ENCODE measurements at places on chromosomes 5 and 9.

- DNase-seq: no peak
These were observed 813 bp upstream of the SLU7 start for GRCh38 chr5:160419458-160420330.

- no peak for DNase-seq
These were observed 218.6 kb downstream of the AUH start for GRCh38 chr9:91143162-91143561.

DNA sequence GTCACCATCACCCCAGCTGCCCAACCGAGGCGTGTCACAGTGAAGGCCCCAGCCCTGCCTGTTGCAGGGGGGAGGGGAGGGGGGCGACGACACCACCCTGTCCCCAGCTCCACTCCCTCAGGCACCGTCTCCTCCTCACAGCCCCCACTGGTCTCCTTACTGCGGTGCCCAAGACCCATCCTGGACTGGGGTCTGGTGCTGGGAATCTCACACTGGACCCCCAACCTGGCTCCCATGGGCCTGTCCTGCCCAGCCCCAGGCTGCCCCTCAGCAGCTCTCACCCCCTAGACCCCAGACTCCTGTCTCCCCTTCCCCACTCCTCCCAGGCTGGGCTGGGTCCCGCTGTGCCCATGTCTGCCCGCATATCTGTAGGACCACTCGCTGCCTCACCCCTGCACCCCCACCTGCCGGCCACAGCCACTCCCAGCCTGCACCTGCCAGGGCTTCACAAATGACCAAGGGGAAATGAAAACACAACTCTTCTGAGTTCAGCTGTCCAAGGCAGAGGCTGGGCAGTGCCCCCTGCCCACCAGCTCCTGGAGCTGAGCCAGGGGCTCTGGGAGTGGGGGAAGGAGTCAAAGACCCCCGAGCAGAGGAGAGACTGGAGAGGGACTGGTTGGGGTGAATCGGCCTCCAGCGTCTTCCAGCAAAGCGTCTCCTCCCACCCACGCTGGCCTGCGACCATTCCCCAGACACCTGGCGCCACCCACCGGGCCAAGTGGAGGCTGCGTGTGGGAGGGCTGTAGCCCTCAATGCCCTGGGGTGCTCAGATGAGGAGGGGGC, 32.6 kb upstream of the EGFL7 start:
- DNase-seq: peak; percentile 90

- DNase-seq: no peak
These were observed 52.2 kb upstream of the MAP3K1 start for GRCh38 chr5:56763182-56763581.

DNA sequence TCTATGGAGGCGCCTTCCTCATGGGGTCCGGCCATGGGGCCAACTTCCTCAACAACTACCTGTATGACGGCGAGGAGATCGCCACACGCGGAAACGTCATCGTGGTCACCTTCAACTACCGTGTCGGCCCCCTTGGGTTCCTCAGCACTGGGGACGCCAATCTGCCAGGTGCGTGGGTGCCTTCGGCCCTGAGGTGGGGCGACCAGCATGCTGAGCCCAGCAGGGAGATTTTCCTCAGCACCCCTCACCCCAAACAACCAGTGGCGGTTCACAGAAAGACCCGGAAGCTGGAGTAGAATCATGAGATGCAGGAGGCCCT, 3.2 kb downstream of the CEL start:
- DNase-seq: no peak

- no peak for DNase-seq
These were observed 221.6 kb downstream of the PARP8 start for GRCh38 chr5:50887889-50888633.

DNA sequence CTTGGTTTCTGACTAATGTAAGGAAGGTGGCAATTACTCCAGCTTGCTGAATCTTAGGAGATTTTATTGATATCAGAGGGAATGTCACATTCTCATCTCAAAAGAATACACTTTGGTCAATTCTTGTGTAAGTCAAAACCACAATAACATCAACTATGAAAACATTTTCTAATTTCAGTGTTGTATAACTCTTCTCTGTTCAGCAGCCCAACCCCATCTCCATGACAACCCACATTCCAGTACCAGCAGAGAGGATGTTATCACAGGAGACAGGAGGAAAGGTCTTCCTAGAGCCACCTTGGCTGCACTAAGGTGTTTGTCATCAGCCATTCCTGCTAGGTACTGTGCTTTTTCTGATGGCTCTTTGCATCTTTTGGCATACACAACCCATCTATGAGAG, 529.1 kb upstream of the BRINP1 start:
- DNase-seq: no peak

DNA sequence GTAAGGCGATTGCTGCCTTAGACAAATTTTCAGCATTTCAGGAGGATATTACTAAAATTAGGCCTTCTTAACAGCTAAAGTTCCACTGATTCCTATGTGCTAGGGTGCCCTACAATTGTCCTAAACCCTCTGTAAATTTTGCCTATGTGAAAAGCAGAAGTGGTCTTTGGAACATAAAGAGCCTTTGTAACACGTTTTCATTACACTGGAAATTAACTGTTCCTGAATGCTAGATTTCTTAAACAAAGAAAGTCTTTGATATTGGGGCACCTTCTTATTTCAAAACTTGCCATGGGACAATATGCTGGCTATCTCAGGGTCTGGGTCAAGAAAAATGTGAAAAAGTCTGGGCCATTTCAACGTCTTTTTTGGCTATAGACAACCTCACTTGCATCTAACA, 60.4 kb upstream of the MOCS2 start:
- DNase-seq: no peak

DNA sequence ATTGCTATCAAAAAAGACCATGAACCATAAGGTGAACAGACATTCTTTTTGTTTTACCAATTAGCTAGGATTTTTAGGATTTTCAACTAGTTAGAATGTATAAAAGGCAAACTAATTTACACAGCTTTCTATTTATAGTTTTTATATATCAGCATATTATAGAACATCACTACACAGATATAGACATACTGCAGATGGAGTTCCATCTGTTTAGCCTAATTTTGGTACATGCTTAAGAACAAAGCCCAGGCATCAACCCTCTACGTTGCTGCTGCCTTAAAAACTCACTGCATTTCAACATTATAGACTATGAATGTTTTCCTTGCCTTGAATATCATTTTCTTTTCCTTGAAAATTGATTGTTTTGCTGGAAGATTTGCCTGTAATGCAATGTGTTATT, 2227.5 kb upstream of the C9orf72 start:
- DNase-seq: no peak

- no peak for DNase-seq
These were observed 32.7 kb downstream of the PKD2L2 start for GRCh38 chr5:137921931-137922330.

DNA sequence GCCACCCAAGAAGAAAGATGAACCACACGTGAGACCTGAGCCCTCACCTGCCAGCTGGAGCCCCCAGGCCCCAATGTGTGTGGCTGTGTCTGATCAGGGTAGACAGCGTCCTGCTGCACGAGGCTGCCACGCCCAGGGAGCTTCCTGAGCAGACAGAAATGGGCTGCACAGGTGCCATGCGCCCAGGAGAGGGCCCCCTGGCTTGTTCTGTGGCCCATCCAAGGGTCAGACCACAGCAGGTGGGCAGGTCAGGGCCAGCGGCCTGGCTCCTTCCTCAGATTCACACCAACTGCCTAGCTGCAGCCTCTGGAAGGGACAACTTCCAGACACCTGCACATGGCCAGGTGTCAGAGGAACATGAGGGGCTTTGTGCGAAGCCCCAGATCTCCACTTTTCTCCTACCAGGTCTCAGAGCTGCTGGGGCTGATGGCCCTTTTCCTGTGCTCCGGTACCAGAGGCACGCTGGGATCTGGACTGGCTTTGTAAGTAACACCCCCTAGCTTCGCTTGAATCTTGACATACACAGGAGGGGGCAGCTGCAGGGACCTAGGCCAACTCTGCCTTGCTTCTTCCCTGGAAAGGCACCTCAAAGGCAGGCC, 10.8 kb downstream of the SARDH start:
- DNase-seq: peak; percentile 4

DNA sequence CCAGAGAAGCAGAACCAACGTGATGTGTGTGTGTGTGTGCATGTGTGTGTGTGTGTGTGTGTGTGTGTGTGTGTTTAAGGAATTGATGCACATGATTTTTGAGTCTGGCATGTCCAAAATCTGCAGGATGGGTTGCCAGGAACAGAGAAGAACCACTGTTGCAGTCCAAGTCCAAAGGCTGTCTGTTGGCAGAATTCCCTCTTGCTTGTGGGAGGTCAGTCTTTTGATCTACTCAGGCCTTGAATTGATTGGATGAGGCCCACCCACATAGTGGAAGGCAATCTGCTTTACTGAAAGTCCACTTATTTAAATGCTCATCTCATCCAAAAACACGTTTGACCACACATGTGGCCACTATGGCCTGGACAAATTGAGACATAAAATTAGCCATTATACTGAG, 11.4 kb upstream of the TSC1 start:
- DNase-seq: no peak

GRCh38 chr9:74554751-74555419, 57.8 kb downstream of the RORB start:
- no peak for DNase-seq

- DNase-seq: no peak
These were observed 32.4 kb upstream of the CYFIP2 start for GRCh38 chr5:157233515-157233914.

GRCh38 chr9:129064499-129064908, 16.4 kb upstream of the DOLPP1 start:
- DNase-seq: no peak

DNA sequence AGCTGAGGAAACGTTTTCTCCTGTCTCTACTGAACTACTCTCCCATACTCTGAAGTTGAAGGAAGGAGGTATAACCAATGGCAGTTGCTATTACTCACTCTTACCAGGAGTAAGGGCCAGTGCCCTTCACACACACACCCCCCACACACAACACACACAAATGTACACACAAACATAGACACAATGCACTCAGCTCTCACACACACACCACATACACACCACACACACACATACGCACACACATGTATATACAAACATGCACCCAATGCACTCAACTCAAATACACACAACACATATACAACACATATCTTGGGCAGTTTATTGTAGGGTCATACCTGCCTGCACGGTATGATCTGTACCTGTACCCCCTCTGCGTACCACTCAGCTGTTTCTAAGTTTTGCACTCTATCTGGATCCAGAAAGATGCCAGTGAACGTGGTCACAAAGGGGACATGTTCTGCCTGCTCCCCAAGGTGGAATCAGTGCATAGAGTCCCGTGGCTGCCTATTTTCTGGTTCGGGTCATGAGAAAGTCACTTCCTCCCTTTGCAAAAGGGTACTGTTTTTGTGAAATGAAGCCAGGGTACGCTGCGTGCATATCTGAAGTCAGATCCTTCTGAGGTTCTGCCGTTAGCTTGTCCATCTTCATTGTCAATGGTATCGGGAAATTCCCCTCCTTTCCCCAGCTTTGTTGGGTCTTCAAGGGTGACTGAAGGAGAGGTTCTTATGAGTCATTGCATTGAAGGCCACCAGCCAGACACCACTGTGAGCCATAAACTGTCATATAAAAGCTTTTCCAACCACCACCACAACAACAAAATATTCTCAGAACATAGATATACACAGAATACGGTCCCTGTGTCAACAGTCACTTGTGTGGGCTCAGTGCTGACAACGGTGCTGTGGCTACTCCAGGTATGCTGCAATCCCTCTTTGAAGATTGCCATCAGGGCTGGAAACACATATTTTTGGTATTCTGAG, 131.9 kb downstream of the UGCG start:
- no peak for DNase-seq
